Activated T-cell treated with anti-CD3 and anti-CD28 coated beads, Interleukin-2, amount 50 U/mL, for 4 hours (primary cell): ENCODE measurements at places on chromosomes 11 and 22.

DNA sequence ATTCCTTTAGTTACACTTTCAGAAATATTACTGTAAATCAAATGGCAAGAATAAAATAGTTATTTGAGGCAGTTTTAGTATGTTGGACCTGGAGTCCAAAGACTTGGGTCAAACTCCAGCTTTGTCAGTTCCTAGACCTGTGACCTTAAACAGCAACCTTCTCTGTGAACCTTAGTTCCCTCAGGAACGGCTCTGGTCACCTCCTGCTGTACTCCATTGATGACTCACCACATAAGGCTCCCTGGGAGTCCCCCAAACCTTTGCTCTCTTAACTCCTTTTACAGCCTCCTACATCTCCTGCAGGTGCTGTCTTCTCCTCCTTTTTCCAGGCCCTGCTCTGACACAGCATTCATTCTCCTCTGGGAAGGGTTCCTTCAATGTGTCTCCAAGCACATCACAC is 29.1 kb downstream of the LIMK2 start:
- DNase-seq, result no peak

- DNase-seq, result no peak
These were observed 2.4 kb downstream of the SMARCB1 start for GRCh38 chr22:23789121-23789520.

- no peak for DNase-seq
These were observed at the start of gene OR51E2 for GRCh38 chr11:4697585-4697984. TSS of gene OR51E2 (minus strand) at chr11:4697853. CDS start at chr11:4682711, 15,142 bp downstream.

DNA sequence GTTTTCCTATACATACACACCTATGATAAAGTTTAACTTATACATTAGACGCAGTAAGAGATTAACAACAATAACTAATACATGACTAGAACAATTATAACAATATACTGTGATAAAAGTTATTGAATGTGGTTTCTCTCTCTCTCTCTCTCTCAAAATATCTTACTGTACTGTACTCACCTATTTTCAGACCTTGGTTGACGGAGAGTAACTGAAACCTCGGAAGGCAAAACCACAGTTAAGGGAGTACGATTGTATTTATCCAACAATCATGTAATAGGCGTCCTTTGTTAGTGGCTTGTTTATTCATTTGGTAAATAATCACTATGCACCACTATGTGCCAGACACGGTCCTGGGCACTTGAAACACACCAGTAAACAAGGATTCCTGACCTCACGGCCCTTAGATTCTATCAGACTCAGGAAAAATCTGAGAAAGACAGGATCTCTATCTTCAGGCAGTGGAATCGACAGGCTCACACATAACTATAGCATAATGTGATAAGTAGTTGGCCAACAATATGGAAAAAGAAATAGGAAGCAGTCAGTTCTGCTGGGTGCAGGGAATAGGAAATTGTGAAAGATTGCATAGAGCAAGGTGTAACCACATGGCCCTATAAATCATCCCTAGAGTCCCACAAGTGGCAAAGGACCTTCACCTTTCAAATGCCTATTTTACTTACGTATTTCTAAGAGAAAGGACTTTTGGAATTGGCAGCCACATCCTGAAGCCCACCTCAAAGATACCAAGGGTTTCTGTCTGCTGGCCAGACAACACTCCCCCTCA is 12.0 kb downstream of the ETS1 start:
- DNase-seq, result no peak

DNA sequence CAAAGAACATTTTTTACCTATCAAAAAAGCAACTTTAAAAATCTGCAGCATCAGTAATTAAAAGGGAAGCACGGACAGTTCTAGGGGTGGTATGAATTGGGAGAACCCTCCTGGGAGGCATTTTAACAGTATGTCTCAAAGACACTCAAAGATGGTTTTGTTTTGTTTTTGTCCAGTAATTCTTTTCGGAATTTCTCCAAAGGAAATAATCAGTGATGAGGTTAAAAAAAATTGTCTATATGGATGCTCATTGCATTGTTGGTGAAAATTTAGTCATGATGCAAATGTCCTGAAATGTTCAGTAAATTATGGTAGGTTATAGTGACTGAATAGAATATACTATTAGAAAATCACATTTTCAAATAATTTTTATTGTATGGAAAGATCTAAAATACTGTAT is 115.1 kb downstream of the ATXN10 start:
- no peak for DNase-seq

DNA sequence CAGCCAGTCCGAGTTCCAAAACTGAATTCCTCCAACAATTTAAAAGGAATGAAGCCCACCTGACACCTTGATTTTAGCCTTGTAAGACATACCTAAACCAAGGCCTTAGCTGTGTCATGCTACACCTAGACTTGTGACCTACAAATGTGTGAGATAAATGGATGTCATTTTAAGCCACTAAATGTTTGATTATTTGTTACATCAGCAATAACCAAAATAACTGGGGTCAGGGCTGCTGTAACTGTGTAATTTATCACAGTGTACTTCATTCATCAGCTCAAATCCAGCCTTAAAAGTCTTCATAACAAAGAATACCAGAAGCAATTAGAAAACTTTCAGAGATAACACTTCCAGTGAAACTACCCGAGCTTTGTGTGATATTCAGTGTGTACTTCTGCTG is 673.0 kb upstream of the ANO3 start:
- DNase-seq, result no peak

DNA sequence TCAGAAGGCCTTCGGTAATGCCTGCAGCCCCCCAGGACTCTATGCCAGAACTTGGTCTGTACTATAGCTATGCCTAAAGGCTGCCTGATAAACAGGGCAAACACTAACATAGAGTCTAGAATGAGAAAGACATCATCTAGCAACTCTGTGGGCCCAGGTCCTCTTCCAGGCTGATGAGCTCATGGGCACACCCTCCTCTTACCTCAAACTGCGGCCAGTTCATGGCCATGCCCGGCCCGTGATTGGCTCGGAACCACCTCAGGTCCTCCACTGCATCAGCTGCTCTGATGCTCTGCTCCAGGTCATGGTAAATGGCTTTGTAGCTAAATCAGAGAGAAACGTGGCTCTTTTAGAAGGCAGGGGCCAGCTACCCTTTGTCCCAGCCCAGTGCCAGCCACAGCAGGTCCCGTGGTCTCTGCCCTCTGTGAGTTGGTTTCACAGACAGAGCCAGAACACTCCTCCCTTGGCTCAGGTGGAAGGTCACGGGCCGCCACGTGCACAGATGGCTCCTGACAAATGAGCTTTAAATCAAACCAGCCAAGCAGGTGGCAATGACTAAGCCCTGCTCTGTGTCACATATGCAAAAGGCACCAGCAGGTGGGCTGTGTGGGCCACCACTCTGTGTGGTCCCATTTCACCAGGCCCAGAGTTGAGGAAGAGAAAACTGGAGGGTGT is 25.0 kb upstream of the ARFGAP3 start:
- DNase-seq, result no peak

DNA sequence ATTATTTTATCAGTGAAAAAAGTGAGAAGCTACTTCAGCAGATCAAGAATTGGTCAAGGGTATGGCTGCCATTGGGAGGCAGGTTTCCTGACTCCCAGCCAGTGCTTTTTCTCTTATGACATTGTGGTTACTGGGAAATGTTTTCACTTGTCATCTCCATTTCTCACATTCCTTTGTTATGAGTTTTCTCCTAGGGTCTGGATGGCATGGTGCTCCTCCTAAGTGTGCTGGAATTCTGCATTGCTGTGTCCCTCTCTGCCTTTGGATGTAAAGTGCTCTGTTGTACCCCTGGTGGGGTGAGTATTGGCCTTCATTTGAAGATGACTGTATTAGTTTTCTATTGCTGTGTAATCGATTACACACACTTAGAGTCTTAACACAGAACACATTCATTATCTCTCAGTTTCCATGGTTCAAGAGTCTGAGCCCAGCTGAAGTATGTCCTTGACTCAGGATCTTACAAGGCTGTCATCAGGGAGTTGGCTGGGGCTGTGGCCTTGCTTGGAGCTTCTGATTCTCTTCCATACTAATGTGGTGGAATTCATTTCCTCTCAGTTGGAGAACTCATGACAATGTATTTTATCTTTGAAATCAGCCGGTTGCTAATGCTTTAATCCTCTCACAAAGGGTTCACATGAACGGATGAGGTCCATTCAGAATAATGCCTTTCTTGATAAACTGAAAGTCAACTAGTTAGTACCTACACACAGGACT is 21.0 kb upstream of the MS4A6E start:
- DNase-seq, result no peak

DNA sequence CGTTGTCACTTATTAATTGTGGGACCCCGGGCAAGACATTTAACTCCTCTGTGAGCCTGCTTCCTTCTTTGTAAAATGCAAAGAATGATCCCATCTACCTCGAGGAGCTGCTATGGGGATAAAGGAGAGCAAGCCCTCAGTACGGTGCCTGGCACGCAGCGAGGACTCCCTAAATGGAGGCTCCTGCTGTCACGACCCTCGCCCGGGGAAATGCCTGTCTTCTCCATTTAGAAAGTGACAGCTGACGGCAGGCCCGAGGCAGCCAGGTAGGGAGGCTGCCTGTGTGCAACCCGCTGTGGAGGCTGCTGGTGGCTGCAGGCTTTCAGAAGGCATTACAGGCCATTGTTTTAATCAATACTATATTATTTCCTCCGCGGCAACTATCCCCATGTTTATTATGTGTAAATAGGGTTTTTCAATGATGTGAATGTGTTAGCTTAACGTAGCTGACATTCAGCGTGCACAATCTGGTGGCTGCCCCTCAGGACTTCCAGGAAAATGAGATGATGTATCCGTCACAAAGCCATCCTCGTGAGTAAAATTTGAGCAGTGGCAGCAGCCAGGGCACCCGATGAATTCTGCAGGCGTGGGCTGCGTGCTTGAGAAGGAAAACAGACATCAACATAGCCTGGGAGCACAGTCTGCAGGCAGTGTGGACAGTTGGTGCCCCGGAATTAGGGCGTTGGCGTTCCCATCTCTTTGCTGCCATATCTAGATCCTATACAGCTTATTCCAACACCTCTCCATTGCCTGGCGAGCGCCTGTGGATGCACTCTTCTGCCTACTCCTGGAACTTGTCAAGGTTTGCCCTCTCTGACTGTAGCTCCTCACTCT is 228.3 kb downstream of the ST3GAL4 start:
- no peak for DNase-seq

DNA sequence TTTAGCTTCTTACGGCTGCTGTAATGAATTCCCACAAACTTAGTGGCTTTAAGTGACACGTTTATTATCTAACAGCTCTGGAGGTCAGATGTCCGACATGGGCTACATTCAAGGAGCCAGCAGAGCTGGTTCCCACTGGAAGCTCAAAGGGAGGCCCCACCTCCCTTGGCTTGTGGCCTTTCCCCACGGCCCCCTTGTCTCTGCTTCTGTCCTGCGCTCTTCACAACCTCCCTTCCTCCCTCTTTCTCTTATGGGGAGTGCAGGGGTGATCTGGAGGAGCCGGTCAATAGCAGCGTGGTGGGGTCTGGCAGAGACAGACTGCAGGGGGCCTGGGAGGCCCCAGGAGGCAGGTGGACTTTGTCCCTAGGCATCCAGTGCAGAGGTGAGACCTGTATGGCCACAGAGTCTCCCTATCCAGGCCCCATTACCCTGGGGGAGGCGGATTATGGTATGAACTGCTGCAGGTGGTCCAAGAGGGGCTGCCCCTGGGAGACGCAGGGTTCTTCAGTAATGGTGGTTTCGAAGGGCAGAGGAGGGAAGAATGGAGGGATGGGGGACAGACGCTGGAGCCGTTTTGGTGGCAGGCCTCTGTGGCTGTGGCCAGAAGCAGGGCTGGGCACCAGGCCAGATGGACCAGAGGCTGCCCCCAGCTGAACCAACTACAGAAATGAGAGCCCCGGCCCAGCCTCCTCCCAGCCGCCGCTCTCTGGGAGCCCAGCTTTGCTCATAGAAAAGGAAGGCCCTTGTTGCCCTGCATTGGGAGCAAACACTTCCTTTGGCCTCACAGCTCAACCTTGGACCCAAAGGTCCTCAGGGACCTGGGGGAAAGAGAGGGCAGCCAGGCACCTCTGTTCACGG is 30.7 kb upstream of the KCNQ1OT1 start:
- DNase-seq, result no peak

GRCh38 chr11:41486424-41486823 is 27.0 kb upstream of the LRRC4C start:
- DNase-seq, result no peak
